Chondrocyte (in vitro differentiated cells): ENCODE measurements at places on chromosomes 3 and 15. TPM values are rescaled to one million over a fixed set of nuclear protein-coding genes. Genes with fewer than 3 reads are reported as not detected.

Gene PTX3
- total RNA-seq = 14.9 to 41.2 TPM (median 40.2 TPM) in 3 replicates

Gene SLC24A5
- not detected in 3 replicates for total RNA-seq

Gene MAPKBP1
- 24.9 to 36.6 TPM (median 27.2 TPM) in 3 replicates for total RNA-seq

Gene ANKDD1A
- 3.4 to 4.3 TPM (median 3.8 TPM) in 3 replicates for total RNA-seq

Gene FGD5
- 0.22 to 0.46 TPM (median 0.28 TPM) in 3 replicates for total RNA-seq

Gene TP63
- total RNA-seq = 0.46 TPM in 1 of 3 replicates, not detected in the others

Gene PPP1R14D
- not detected in 3 replicates for total RNA-seq

DNA sequence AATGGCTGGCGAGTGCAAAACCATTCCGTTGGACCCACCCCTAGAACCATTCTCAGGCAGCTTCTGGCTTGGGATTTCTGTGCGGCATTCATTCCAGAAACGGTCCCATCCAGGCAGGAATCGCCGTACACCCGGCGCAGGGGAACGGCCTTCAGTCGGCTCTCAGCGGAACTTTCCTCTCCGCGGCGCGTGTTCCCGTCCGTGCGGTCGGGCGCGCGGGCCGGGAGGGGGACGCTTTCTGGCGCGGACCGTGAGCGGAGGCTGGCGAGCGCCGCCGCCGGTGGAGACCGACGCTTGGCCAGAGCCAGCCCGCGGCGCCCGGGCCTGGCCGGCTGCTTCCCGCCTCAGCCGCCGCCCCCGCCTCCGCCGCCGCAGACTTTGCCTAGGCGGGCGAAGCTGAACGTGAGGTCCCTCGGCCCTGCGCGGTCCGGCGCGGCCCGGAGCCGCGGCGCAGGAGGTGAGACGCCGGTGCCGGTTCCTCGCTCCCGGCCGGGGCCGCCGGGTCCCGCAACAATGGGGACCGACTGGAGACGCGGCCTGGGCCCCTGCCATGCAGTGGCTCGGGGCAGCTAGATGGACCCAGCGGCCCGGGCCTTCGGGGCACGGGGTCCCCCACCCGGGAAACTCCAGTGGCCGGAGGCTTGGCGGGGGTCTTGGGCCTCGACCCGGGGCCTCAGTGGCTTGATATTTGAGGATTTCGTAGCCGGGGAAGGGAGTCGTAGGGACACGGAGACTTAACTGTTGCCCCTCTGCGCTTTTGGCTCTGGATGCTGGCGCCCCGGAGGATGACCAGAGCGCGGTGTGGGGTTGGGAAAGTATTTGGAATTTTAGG is at the start of gene RAD54L2:
TSS of gene RAD54L2 (plus strand) at position 261 of the 832 bp plus-strand sequence. CDS start 51,702 bp downstream, outside the sequence.
- peak; percentile 93 for DNase-seq

DNA sequence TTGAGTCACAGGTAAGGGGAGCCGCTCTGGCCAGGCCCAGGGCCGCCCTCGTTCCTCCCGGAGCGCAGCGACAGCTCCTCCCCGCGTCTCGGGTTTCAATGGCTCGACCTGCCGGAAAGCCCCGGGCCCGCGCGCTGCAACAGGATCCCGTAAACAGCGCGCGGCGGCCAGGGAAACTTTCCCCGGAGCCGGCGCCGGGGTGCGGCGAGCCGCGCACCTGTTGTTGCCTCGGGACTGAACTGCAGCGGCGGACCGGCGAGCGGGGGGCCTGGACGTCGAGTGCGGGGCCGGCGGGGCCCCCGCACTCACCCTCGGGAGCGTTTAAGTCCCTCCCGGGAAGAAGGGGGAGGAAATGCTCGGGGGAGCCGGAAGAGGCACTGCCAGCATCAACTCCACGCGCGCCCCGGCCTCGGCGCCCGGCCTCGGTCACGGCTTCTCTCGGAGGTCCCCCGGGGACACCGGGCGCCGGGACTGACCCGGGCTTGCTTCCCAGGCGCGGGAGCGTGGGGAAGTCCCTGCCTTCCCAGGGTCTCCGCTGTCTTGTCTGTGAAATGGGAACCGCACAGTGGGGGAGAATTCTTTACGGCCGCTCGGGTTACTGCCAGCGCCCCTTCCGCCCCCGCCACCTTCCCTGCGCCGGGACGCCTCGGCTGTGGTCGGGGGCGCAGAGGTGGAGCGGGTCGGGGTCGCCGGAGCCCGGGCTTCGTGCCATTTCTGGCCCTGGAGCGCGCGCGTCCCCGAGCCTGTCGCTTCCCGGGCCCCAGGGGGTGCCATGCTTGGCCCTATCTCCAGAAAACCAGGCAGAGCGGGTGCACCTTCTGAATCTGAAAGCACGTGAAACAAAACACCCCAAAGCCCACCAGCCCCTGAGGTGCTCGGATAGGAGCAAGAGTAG is 7.5 kb upstream of the PGPEP1L start:
- DNase-seq = no peak

- no peak for DNase-seq
These were observed 60.6 kb upstream of the IL12A start for GRCh38 chr3:159928071-159928491.

DNA sequence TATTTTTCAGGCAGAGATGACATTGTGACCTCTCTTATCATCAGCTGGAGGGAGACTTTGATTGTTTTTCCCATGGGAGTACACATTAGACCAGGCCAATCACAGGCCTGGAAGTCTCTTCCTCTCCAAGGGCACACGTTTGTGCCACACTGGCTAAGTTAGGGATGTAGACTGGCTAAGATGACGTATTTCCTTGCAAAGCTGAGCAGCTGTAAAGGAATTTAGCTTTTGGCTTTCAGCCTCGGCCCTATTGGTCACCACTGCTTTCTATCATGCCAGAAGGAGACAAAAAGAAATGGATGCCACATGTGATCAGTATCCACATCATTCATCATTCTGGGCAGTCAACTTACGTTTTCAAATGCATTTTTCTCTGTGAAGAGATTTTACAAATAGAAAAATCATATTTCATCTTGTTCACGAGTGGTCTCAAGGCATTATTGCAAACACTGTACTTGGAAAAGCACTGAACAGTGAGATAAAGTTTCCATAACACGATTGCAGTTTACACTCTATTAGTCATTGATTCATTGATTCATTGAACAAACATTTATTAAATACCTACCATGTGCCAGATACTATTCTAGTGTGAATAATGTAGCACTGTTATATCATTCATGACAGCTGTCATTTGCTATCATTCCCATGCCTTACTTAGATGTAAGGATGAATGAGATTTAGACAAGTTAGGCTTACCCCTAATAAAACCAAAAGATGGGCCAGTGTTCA is 27.0 kb upstream of the RNF7 start:
- DNase-seq = no peak

DNA sequence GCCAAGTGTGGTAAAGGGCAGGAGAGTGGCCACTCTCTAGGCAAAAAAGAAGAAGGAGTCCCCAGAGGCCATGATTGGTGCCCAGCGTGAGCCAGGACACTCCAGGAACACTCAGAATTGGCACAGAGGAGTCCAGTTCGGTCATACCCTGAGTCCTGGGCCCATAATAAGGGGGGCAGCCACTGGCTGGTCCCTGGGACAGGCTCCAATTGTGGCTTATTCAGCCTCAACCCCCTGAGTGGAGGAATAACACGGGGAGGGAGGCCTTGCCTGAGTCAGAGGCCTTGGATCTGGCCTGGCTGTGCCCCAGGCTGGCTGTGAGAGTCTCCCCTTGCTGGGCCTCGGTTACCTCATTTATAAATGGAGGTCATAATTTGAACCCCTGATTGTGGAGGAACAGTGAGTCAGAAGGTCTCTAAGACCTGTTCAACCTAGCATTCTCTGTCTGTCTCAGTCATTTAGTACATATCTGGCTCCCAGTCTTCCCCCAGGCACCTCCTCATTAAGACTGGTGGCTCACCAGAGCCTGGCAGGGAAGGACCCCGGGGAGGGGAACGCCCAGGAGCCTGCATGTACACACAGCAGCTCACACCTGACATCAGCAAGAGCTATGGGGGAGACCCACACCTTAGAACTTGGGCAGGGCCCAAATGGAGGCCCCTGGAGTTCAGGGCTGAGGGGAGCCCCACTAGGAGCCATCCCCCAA is 95.9 kb upstream of the ATP2B2 start:
- DNase-seq = no peak

- DNase-seq = no peak
These were observed 176.9 kb upstream of the SOX2 start for GRCh38 chr3:181534781-181535221.

DNA sequence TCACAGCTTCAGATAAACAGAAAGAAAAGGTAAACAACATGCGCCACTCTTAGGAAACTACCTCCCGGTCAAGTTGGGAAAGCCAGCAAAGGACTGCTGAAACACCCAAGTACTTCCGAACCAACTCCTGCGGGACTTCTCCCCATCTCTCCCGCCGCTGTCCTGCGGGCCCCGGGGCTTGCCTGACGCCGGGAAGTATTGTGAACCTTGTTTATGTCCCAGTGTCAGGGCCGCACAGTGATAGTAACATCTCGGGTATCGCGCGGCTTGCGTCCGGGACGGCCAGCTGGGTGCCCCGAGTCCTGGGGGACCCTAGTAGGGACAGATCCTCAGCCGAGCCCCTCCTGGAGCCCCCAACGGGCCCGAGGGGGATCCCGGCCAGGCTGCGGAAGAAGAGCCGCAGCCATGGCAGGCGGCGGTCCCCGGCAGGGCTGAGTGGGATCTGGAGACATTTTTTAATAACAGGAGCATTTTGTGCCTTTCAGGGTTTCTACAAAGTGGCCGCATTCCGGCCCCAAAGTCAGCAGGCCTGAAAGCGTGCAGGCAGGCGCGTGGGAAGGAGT is 756 bp downstream of the CLPX start:
- DNase-seq = no peak

GRCh38 chr15:70357453-70357852 is 259.7 kb upstream of the TLE3 start:
- no peak for DNase-seq

DNA sequence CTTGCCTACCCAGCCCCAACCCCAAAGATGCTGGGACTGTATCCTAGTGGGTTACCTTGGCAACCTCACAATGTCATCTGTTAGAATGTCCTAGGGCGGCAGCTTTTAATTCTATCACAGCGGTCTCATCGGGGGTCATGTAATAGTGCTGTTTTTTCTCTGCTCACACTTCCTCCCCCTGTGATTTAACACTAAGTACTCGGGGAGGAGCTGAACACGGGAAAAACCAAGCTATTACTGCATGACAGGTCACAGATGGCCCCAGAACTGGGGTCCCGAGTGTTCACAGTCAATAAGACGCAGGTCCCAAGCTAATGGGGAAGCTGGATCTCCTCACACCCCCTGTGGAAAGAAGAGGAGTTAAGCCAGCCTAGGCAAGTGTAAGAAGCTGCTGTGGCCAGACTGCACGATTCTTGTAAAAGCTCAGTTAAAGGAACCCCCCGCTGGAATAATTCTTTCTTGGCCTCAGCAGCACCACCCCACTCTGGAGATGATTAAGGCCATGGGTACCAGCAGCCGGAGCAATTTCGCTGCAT is 2.5 kb upstream of the RFTN1 start:
- DNase-seq = no peak

- DNase-seq = no peak
These were observed 30.5 kb downstream of the CD86 start for GRCh38 chr3:122085673-122086072.
